Activated T-cell treated with anti-CD3 and anti-CD28 coated beads for 24 hours (primary cell): ENCODE measurements at places on chromosomes 12 and 14.

DNA sequence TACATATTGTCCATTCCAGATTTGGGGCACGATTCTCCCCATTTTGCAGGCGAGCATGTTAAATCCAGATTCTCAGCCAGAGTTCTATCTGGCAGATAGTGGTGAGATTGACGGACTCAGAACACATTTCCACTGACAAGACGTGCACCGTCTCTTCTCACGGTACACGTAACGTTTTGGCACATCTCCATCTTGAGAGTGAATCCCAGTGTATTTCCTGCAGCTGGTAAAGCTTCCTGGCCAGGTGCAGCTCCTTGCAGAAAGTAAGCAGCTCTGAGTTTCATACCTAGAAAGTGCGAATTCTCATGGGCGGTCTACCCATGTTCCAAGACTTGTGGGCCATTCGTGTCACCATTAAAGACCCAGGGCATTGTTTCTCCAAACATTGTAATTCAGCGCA is 102.6 kb downstream of the TSPAN9 start:
- DNase-seq = no peak

DNA sequence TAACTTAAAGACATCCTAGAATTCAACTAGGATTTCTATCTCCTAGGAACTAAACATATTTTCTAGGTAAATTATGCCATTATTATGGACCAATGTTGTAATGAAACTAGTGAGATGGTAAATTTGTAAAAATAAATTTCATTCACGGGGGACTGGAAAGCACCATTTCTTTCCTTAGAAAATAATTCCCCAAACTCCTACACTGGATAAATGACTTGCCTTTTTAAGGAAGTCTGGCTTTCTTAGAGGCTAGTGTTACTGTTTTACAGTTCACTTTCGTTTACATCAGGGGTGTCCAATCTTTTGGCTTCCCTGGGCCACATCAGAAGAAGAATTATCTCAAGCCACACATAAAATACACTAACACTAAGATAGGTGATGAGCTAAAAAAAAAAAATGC is 3.3 kb downstream of the SLC39A9 start:
- no peak for DNase-seq

DNA sequence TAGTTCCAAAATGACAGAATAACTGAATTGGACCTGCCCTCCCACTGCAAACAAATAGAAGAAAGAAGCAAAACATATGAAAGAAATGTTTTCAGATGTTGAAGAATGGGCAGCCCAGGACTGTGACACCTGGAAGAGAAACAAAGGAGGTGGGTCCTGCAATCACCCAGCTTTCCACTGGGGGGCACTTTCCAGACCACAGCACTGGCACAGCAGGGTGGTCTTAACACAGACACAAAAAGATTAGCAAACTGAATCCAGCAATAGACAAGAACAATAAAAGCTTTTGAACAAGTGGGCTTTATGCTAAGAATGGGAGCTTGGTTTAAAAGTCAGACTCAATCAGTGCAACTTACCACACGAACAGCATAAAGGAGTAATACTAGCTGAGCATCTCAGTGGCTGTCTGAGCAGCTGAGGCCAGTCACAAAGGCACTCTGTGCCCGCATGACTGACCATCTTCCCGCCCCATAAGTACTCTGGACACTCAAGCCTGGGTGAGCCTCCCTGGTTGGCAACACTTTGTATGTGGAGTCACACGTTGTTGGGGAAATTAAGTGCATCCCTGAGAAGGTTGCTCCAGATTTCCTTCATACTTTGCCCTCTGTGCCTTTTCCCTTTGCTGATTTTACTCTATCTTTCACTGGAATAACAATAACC is 27.7 kb downstream of the JKAMP start:
- no peak for DNase-seq

DNA sequence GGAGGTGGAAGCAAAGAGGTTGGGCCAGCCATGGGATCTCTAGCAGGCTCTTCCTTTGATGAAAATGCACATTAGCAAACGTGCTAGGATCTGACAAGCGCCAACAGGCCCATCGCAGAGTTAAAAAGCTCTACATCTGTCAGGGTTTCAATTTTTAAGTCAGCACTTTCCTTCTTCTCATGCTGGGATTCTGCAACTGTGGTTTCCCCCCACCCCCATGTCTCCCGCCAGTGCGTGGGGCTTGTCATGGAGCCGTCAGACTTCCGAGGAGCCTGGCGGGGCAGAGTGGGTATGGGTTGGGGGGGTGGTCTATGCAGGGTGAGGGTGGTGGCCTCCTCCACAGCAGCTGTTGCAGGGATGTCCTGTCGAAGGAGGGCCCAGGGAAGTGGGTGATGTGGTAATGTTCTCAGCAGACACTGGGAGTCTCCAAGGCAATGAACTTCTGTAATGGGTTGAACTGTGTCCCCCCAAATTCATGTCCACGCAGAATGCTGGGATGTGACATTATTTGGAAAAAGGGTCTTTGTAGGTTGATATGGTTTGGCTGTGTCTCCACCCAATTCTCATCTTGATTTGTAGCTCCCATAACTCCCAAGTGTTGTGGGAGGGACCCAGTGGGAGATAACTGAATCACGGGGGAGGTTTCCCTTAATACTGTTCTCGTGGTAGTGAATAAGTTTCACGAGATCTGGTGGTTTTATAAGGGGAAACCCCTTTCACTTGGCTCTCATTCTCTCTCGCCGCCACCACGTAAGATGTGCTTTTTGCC is 115.2 kb upstream of the MAP1LC3B2 start:
- no peak for DNase-seq

DNA sequence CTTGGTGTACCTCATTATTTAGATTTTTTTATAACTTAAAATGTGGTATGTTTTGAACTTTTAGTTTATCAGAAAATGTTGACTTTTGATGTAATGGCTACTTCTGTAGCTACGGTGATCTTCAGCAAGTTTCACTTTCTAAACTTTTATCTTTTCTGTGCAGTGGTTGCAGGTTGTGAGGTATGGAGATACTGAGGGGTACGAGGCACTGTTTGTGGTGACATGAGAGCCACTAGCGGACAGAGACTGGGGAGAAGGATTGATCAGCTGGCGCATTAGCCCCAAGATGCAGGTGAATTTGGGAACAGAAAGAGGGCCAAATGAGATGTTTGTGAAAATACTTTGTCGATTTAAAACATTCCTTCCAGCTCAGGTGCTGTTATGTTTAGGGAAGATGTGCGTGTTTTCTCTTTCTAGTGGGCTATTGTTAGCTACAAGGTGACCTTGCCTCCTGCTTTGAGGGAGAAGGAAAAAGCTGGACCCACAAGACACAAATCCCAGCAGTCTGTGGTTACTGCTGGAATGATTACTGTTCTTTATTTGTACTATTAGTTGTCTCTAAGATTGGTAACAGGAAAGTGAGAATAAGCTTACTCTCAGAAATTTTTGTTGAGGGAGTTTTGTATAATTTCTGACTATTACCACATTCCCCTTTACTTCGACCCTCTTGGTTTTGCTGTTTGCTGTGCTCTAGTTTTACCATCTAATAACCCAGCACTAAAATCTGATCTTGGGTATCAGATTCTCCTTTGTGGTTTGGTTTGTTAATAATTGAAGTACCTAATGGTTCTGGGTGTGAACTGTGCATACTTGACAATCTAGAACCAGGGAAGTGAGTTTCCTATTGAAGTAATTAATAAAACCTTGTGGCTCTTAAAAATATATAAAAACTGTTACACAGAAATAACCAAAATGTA is 61.7 kb downstream of the FBXO34 start:
- no peak for DNase-seq

GRCh38 chr12:24778486-24779304 is 170.2 kb downstream of the BCAT1 start:
- no peak for DNase-seq

DNA sequence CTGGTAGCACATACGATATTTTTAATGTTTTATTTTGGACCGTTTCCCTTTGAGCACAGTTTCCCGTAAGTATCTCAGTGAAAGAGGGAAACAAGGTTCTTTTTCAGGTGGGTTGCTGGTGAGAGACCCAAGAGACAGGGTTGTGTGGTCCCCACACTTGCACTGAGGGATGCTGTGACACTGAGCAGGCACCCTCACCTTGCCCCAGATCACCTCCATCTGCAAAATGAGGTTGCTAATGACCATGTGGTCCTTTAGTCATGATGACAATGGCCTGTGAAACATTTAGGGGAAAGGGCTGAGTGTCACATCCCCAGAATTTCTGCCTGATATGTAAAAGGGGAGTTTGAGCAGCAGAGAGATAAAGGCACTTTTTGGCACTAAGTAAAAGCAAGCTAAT is 4.3 kb downstream of the CCND2 start:
- DNase-seq = no peak

DNA sequence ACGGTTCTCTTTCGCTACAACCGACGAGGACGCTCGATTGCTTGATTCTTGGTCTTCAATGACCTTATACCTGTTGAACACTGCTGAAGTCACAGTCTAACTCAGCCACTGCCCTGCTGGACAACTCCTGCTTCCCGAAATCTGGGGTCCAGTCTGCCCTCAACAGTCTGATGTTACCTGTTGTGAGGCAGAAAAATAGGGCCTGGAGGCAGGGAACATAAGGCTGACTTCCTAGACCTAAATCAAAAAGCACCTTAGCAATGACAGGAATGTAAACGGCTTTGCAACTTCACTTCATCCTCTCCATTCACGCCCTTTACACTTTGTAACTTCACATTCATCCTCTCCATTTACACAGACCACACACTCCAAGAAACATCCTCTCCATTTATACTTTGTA is 597 bp upstream of the GLTP start:
- DNase-seq = no peak
